ENCODE measurements at places on chromosomes 4 and X. TPM values are rescaled to one million over a fixed set of nuclear protein-coding genes. Genes with fewer than 3 reads are reported as not detected.

Gene DCAF8L2
- total RNA-seq, result not detected

Gene MTCP1
- 13.2 TPM for total RNA-seq

Gene GAGE12F
- not detected for total RNA-seq

Gene ASB12
- not detected for total RNA-seq

Gene XG
- 0.41 TPM for total RNA-seq

Gene ADH1B
- total RNA-seq, result 644 TPM

Gene SGMS2
- total RNA-seq, result 89.0 TPM

Gene PABPC4L
- 0.56 TPM for total RNA-seq

Gene CRMP1
- total RNA-seq, result 6.2 TPM

Gene NEUROG2
- total RNA-seq, result not detected

Gene ZFYVE28
- total RNA-seq, result 12.9 TPM

Gene SYTL4
- total RNA-seq, result 15.3 TPM

Gene HPF1
- total RNA-seq, result 21.2 TPM

Gene SUPT20HL2
- total RNA-seq, result not detected

Gene CSAG3
- not detected for total RNA-seq

Gene SPATA18
- total RNA-seq, result 24.7 TPM
